ENCODE measurements at places on chromosomes 5 and 9. TPM values are rescaled to one million over a fixed set of nuclear protein-coding genes. Genes with fewer than 3 reads are reported as not detected.
A peak's percentile ranks its signal among the peaks of the same experiment; 100 is the strongest.

DNA sequence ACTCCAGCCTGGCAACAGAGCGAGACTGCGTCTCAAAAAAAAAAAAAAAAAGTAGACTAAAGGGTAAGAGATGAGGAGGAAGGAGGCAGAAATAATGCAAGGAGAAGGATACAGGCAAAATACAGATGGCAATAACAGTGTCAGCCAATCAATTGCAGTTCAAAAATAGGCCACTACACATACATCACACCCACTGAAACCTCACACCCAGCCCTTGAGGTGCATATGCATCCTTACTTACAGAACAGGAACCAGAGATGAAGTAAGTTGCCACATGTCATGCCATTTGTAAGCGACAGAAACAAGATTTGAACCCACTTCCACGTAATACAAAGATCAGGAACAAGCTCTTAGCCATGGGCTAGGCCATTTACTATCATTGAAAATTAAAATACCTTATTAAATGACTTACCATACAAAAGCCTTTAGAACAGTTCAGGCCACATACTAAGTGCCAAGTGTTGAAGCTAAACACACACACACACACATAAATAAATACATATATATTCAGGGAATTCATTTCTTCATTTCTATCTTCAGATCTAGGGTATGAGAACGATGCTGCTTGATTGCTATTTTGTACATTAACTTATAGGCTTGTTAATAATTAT, 98.4 kb downstream of the FNBP1 start:
- no peaks in the 10 kb centered on the region for H3K36me3 ChIP-seq
- peak overlapping the region; percentile 75 for H3K4me3 ChIP-seq
- DNase-seq, result peak; percentile 36
- no peaks in the 10 kb centered on the region for H3K27me3 ChIP-seq

- H3K27me3 ChIP-seq, result no peaks in the 10 kb centered on the region
- no peaks in the 10 kb centered on the region for H3K36me3 ChIP-seq
- H3K4me1 ChIP-seq, result no peaks in the 10 kb centered on the region
- no peak overlapping the region for H3K4me3 ChIP-seq
Measured at GRCh38 chr5:159507661-159508060, 177.4 kb upstream of the IL12B start.

DNA sequence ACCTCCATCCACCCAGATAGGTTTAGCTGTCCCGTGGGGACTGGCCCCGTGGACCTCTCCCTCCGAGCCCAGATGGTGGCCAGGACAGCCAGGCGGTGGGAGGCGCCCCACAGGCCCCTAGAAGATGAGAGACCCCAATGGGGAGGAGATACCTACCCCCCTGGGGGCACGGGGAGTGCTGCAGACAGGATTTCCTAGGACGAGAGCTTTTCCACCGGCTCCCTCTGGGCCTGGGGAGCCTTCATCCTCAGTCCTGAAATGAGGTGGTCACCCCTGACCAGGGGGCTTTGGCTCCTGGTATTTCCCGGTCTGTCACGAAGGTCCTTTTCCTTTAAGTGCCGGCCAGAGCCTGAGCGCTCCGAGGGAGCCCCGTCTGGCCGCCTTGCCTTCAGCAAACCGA, 46.8 kb downstream of the MRPL36 start:
- no peaks in the 10 kb centered on the region for H3K4me1 ChIP-seq
- no peaks in the 10 kb centered on the region for H3K27me3 ChIP-seq

The PTPN3 gene
- not detected for total RNA-seq

The PCDHGA12 gene
- 0.22 TPM for total RNA-seq

The PRR16 gene
- total RNA-seq, result not detected

DNA sequence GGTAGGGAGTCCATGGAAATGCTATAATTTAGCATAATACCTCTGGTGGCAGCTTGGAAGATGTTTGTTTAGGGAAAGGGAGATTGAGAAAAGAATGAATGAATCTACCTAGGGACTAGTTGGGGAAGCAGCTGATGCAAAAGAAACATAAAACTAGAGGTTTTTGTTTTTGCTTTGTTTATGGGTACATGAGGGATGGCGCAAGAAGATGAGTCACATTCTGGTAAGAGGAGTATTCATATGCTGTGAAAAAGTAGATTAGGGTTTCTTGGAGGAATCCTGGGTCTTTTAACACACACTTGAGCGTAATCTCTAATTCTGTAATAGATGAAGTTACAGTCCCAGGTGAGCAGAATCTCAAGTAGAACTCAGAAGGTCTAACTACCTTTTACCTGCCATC, 17.1 kb downstream of the C9orf43 start:
- peaks cover 1% of the 10 kb centered on the region for H3K27me3 ChIP-seq
- H3K4me1 ChIP-seq, result no peaks in the 10 kb centered on the region
- H3K36me3 ChIP-seq, result no peaks in the 10 kb centered on the region
- H3K4me3 ChIP-seq, result no peak overlapping the region
- no peak overlapping the region for H3K27ac ChIP-seq
- DNase-seq, result no peak

- H3K27me3 ChIP-seq, result peaks cover 6% of the 10 kb centered on the region
- no peaks in the 10 kb centered on the region for H3K4me1 ChIP-seq
- DNase-seq, result no peak
- no peaks in the 10 kb centered on the region for H3K36me3 ChIP-seq
- no peak overlapping the region for H3K27ac ChIP-seq
Measured at GRCh38 chr9:113674436-113674835, 201.7 kb upstream of the ZNF618 start.

The MARCHF3 gene
- total RNA-seq, result 12.7 TPM

DNA sequence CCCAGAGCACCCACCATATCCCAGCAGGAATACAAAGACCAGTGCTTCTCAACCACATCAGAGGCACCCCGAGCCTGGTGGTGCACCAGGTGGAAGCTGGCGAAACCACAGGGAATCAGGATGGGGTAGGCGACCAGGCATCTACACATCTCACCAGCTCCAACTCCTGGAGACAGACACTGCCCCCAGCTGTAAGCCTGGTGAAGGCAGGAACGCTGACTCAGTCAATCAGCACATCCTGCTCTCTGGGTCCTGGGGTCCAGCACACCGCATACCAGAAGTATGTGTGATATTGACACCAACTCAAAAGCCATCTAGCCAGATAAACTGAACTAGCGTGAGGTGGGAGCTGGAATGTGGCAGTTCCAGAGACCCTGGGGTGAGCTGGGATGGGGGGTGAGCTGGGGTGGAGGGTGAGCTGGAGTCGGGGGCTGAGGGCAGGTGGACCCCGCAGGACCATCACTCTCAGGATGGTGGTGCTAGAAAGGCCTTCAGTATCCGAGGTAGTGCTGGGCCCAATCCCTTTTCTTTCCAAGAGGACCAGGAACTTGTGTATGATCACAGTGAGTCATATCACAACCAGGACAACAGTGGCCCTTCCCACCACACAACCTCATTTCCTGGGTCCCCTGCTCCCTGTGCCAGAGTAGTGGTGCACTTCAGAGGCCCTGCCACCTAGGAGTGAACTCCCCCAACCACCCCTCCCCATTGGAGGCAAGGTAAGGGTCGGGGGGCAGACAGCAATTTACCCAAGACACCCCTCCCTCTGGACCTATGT, 2.5 kb downstream of the DBN1 start:
- peaks cover 24% of the 10 kb centered on the region for H3K36me3 ChIP-seq
- H3K4me3 ChIP-seq, result peak overlapping the region; percentile 80
- no peak for DNase-seq
- H3K27me3 ChIP-seq, result no peaks in the 10 kb centered on the region
- H3K27ac ChIP-seq, result peak overlapping the region; percentile 85

DNA sequence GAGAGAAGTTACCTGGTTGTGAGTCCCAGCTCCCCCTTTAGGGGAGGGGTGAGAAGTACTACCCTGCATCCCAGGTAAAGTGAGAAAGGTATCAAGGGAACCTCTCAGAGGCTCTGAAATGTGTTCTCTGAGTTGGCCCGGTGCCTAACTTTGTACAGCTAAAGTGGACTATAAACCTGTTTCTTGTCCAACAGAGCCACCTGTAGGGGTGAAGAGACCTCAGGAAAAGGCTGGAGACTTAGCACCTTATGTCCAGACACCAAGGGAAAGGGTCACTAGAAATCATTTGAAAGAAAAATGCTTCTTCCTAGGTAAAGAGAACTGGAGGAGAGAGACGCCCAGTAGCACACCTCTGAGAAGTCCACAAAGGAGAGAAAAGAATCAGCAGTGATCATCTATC, 108.3 kb upstream of the KIF2A start:
- H3K4me1 ChIP-seq, result no peaks in the 10 kb centered on the region
- no peak overlapping the region for H3K4me3 ChIP-seq
- no peak for DNase-seq
- peaks cover 4% of the 10 kb centered on the region for H3K36me3 ChIP-seq

DNA sequence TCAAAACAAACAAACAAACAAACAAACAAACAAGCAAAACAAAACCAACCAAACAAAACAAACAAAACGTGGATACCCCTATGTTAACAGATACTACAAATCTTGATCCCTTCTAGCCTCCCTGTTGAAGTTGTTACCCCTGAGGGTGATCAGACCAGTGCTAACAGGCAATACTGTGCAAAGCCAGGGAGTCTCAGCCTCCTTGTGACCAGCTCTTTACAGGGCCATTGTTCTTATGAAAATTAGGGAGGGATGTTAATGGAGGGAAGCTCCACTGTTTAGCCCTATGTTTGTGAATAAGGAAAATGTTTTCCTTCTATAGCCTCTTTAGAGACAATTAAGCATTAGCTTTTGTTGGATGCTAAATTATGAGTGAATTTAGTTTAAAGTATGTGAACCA, 1072.1 kb upstream of the WWC1 start:
- DNase-seq, result no peak
- H3K4me1 ChIP-seq, result no peaks in the 10 kb centered on the region

The ZFP37 gene
- total RNA-seq, result 4.1 TPM

DNA sequence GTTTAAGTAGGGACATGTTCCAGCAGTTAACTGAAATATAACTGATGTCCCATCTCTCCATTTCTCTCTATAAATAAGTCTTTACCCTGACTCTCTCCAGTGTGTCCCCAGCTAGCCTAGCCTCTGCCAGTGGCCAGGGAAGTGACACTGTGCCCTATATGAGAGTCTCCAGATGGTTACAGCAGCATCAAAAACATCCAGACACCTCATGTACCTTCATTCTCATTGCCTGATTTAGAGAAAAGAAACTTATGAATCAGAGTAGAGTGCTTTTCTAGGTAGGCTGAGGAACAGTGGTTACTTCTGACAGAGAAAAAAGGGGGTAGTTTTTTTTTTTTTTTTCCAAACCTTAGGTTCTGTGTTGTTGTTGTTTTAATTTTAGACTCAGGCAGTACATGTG, 148.5 kb downstream of the GNAQ start:
- no peak overlapping the region for H3K4me3 ChIP-seq
- DNase-seq, result no peak
- no peaks in the 10 kb centered on the region for H3K27me3 ChIP-seq
- peaks cover 7% of the 10 kb centered on the region for H3K36me3 ChIP-seq

The EQTN gene
- not detected for total RNA-seq

DNA sequence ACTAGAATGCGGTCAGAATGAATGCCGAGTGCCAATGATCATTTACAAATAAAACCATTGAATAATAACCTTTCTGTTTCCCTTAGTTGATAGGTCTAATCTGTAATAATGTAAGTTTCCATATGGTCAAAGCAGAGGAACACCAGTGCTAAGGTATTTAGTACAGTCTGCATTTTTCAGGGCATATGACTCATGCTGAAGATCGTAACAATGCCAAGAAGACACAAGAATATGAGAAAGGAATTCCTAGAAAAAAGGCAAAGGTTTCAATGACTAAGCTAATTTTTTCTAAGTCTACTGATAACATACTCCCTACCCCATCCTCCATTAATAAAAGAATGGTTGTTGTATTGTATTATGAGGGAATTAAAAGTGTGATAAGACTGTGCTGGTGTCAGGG, 2.8 kb downstream of the OR1L8 start:
- no peak overlapping the region for H3K4me3 ChIP-seq
- H3K27ac ChIP-seq, result no peak overlapping the region
- peaks cover 7% of the 10 kb centered on the region for H3K36me3 ChIP-seq
- no peaks in the 10 kb centered on the region for H3K27me3 ChIP-seq
- no peaks in the 10 kb centered on the region for H3K4me1 ChIP-seq
